Fibroblast of skin of left biceps (primary cell): ENCODE measurements at places on chromosomes 4 and X.

GRCh38 chr4:3225071-3225850 is 23.7 kb upstream of the MSANTD1 start:
- DNase-seq: no peak

DNA sequence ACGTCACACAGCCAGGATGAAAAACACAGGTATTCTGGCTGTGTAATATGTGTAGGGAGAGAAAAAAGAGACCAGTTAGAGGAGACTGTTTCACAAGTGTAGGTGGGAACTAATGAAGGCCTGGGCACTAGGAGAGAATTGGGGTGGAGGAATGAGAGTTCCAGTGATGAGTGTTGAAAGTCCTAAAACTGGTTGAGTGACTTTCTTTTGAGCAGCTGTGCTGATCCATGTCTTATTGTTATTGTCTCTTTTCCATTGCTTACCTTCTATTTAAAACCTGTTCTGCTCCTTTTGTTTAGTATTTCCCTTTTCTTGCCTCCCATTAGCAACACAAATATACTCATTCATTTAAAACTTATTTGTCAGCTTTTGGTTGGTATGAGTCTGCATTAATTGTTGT is 88.7 kb downstream of the PDLIM5 start:
- DNase-seq: no peak

DNA sequence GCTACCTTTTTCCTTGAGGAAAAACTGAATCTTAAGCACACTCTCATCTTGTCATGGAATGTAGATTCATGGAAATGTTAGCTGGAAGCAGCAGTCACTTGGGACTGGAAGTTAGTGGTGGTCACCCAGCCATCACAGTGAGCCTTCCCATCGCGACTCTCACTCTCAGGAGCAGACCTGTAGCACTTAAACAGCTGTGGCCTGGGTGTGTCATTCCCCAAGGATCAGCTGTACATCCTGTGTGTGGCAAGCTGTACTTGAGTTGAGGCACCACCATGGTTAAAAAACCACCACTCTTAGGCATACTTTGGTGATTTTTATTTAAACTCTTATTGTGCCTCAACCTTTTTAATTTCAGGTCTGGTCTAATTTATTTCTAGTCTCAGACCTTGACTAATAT is 46.7 kb downstream of the JADE1 start:
- DNase-seq: no peak

DNA sequence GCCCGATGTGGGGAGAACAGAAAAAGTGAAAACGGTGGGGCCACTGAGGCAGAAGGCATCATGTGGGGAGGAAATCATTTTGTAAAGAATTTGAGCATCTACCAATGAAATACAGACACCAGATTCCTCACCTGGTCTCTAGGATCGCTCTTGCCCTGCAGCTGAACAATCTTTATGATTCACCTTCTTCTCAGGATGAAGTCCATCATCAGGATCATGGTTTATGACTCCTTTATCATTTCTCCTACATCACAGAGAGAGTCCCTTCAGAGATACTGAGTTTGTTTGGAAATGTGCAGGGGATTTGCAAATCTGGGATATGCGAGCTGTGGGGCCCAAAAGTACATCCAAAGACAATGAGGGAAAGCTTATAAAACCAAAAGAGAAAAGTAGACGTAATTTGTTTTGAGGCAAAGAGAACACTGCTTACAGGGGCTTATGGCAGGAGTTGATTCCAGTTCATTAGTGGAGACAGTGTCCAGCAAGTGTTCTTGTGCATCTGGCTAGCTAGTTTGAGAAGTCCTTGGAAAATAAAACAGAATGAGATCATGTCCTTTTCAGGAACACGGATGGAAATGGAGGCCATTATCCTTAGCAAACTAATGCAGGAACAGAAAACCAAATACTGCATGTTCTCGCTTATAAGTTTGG is 15.3 kb upstream of the ANXA5 start:
- DNase-seq: no peak

DNA sequence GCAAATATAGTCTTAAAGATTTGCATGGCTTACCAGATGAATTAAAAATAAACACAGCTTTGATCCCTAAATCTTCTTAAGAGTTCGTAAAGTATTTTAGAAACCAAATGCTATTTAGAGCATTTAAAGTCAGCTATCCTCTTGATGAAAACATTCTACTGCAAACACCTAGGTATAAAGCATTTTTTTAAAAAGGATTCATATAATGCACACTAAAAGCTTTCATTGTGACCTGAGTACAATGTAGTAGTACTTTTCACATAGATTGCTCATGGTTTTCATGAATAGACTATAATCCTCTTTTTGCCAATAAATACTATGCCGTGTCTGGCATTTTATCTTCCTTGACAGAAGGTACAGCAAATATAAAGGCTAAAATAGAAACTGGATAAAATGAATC is 805.1 kb upstream of the INTU start:
- DNase-seq: no peak

GRCh38 chrX:34377645-34378044 is 245.5 kb upstream of the FAM47A start:
- DNase-seq: no peak

DNA sequence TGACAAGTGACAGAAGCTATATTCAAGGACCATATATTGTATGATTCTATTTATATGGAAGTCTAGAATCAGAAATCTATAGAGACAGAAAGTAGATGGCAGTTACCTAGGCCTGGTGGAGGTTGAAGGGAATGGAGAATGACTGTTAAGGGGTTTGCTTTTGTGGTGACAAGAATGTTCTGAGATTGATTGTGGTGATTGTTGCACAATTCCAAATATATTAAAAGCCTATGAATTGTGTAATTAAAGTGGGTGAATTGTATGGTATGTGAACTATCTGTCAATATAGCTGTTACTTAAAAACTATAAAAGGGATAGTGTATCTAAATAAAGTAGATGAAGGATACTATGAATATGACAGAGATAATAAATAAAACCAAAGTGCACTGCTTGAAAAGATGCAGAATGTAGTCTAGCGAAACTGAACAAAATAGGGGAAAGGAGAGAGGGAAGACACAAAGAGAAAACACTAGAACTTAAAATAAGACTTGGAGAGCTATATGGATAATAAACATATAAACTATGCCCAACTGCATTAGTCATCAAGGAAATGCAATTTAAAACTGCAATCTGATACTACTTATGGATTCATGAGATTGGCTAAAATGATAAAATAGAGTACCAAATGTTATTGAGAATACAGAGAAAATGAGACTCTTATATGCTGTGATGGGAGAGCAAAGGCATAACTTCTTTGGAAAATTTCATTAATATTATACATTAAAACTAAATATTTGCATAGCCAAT is 82.1 kb upstream of the BANK1 start:
- no peak for DNase-seq

DNA sequence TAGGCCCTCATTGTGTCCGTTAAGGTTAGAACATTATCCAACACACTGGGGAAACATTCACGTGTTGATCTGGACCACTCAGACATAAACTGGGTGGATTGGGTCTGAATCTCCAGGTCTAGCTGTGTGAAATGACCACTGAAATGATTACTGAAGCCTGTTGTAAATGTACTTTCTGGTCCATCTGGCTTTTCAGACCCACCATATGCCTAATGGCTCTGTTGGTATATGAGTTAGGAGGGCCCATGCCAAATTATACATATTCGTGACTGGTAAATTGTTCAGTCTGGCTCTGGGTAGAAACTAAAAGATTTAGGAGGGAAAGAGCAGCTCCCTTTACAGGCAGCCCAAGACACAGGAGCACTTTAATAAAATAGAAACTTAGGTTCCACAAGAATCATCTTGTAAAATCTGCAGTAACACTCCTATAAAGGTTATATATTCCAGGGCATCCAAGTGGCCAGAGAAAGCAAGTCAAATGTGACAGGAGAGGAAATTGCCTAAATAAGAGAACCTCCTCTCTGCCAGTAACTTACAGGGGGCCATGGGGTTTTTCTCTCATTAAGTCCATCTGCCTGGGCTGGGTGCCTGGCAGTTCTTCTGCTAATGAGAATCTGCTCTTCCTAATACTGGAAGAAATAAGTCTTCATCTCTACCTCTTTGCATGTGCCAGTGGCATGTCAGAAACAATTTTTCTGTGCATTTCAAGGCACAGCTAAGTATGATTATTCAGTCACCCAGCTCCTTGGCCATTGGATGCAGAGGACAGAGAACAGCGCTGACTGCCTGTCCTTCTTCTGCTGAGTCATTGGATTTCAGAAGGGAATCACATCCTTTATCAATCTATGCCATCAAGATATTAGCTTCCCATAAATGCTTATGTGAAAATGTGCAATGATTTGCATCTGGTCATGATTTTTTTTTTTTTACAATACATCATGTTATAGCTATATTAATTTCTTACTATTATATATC is 112.6 kb downstream of the GLRA2 start:
- DNase-seq: no peak

DNA sequence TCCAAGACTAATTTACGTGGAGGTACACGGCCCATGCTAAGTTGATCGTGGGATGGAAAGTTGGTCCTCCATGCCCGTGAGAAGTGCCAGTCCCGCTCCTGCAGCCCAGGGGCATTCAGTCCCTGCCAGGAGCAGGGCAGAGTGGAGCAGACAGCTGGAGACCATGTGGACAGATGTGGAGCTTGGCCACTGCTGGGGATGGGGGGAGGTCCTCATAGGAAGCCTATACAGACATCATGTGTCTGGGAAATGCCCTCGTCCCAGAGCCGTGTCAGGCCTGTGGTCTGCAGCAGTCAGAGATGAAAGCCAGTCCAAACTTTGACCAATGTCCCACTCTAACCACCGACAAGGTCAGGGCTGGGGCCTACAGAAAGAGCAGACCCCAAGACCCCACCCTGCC is 118.4 kb downstream of the CPZ start:
- DNase-seq: no peak

- no peak for DNase-seq
These were observed 1.5 kb upstream of the BCOR start for GRCh38 chrX:40099055-40099958.

- DNase-seq: no peak
These were observed at the start of gene TLL1 for GRCh38 chr4:165872461-165873297. TLL1 (plus strand) TSS chr4:165873237; CDS start chr4:165873905, 668 bp downstream.

GRCh38 chr4:88134111-88134510 is 24.3 kb downstream of the ABCG2 start:
- no peak for DNase-seq

- peak; percentile 83 for DNase-seq
These were observed 3.4 kb upstream of the USP53 start for GRCh38 chr4:119209077-119209476.

GRCh38 chrX:19514791-19515614 is at the start of gene MAP3K15:
MAP3K15 (minus strand) TSS chrX:19515508; CDS start chrX:19515261, 247 bp downstream.
- no peak for DNase-seq

DNA sequence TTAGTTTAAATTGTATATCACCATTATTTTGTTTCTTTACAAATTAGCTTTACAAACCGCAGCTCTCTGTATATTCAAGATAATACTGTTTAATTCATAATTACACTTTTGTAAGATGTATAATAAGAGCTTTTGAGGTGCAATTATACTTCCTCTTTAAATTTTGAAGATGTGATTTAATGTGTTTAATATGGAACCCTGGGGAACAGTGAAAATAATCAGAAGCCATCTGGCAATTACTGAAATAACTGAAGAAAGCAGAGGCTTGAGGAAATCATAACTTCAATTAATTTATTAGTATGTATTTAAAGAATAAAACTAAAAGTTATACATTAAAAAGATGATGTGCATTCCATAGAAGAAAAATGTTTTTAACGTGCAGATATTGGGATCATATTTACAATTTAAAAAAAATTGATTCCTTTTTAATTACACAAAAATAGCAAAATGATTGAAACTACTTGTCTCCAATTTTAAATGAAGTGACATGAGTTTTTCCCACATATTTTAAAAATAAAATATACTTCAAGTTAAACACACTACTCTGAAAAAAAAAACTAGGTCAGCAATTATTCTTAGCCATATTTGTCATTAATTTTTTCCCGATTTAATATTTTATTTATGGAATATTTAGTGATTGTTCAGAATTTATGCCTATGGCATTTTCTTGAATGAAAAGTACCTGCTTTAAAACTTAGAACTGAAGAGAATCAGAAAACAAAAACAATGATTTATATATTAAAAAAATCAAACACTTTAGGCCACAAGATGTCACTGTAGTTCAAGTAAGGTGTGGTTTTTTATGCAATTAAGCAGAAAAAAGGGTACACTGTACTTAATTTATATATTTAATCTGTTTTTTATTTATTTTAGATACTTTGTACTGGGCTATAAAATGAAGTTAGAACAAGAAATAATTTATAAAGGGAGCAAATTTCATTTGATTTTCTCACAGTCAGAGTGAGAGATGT is 942.7 kb upstream of the NDST4 start:
- no peak for DNase-seq

- DNase-seq: no peak
These were observed 140.5 kb downstream of the GRIA3 start for GRCh38 chrX:123324625-123325024.

DNA sequence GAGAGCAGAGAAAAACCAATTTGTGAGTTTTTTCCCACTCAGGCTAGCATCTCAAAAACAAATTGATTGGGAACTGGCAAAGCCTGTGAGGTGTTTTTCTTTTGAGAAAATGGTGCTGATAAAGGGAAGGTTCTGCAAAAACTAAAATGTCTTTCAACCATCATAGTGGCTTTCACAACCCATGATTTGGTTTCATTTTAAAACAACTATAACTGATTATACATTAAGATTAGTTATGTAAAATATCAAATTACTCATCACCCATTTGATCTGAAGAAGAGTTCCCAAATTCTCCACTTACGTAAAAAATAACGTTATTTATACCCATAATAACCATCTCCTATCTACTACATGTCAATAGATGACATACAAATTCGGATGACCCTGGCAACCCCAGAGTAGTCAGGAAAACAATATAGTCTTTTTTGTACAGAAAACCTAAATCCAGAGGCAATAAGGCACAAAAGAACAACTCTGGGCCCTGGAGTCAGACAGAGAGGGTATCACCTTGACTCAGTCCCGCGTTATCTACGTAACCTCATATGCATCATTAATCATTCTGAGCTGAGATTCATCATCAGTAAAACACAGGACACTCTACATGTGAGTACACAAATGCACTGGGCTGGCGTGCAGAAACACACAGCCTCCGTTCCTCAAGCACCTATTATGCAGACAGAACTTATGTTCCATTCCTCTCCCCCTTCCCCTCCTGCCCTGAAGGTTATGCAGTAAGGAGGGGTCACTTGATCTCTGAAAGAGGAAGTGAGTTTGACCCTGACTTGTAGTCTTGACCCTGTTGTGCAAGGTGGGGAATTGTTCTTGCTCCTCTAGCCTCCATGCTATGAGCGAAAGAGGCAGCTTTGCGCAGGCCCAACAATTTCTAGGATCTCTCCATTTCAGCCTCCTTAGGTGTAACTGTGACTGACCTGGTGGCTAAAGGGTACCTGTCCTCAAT is 82.2 kb downstream of the SLC9A7 start:
- no peak for DNase-seq

DNA sequence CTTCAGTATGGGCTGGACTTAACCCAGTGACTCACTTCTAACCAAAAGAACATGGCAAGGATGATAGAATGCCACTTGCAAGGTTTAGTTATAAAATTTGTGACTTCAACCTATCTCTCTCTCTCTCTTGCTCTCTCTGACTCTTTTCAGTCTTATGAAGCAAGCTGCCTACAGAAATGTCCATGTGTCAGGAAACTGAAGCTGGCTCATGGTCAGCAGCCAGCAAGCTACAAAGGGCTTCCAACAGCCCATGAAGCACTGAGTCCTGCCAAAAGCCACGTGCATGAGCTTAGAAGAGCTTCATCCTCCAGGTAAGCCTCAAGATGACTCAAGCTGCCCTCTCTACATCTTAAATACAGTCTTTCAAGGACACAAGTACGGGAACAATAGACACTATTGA is 100.3 kb downstream of the HS3ST1 start:
- no peak for DNase-seq

GRCh38 chr4:45442466-45442865 is 681.4 kb downstream of the GABRG1 start:
- no peak for DNase-seq

- DNase-seq: no peak
These were observed 91.4 kb downstream of the GABRB1 start for GRCh38 chr4:47122592-47123291.
